ENCODE measurements at places on chromosomes 13 and 19.
A peak's percentile ranks its signal among the peaks of the same experiment; 100 is the strongest.

GRCh38 chr19:11196406-11197287 is 698 bp downstream of the KANK2 start:
- no peak for DNase-seq

- DNase-seq: no peak
Measured at GRCh38 chr13:36131931-36132297, 732 bp upstream of the DCLK1 start.

DNA sequence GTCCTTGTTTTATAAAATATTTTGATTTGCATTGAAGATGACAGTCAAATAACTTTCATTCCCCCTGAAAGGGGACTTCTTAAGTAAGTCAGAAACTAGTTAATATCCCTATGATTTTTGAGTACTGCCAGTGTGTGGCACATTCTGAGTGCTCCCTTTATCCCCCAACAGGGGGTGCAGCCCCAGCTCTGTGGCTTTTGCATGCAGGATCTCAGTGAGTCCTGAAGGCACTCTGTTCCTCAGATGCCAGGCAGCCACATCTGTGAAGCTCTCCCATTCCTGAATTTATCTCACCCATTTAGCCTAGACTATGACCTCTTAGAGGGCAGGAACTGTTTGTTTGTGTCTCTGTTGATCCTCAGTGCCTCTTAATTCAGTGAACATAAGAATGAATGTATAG is 123.1 kb downstream of the CDK8 start:
- DNase-seq: no peak

DNA sequence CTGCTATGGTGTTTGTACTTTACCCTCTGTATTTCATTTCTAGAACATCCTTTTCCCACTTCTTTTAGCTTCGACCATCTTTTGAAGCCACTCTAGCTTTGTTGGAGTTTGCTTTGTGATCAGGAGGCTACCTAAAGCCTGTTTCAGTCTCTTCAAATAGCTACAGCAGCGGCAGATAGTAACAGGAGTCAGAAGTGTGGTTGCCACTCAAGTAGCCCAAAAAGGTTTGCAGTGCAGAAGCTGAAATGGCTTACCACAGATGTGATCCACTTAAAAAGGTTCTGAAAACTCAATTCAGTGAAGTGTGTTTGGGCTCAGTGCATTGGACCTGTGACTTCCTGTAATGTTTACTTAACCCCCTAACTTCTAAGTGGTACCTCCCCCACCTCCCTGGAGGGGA is 26.2 kb downstream of the WASF3 start:
- DNase-seq: no peak

GRCh38 chr13:67147342-67148133 is 82.6 kb downstream of the PCDH9 start:
- DNase-seq: no peak

DNA sequence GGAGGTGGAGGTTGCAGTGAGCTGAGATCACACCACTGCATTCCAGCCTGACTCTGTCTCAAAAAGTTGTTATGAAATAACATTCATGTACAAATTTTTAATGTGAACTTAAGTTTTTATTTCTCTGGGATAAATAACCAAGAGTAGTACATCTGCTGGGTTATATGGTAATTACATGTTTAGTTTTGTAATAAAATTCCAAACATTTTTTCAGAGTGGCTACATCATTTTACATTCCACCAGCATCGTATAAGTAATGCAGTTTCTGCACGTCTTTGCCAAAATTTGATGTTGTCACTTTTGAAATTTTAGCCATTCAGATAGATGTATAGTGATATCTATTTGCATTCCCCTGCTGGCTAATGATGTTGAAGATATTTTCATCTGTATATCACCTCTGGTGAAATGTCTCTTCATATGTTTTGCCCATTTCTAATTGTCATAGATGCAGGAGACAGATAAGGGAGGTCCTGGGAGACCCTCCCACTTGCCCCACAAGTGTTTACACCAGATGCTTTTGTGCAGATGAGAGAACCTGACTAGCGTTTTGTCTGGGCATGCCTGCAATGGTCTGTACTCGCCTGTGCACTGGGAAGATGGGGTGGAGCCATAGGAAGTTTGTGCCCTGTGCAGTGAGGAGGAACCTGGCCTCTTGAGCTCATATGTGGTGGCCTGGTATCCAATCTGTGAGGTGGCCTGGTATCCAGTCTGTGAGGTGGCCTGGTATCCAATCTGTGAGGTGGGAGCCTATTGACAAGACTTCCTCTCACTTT is 12.7 kb upstream of the KBTBD6 start:
- DNase-seq: no peak

DNA sequence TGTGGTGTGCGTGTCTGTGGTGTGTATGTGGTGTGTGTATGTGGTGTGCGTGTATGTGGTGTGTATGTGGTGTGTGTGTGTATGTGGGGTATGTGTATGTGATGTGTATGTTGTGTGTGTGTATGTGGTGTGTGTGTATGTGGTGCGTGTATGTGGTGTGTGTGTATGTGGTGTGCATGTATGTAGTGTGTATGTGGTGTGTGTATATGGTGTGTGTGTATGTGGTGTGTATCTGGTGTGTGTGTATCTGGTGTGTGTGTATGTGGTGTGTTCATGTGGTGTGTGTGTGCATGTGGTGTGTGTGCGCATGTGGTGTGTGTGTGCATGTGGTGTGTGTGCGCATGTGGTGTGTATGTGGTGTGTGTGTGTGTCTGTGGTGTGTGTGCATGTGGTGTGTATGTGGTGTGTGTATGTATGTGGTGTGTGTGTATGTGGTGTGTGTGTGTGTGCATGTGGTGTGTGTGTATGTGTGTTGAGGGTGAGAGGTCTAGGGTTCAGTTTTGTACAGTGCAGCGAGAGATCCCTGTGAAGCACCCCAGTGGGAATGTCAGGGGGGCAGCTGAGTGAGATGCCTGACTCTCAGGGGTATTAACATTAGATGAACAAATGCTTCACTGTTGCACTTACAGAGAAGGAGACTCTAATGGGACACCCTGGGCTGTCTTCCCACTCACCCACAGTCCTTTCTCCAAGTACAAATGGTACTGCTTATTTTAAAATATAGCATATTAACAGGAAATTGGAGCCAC is 61.3 kb upstream of the MEDAG start:
- DNase-seq: no peak

DNA sequence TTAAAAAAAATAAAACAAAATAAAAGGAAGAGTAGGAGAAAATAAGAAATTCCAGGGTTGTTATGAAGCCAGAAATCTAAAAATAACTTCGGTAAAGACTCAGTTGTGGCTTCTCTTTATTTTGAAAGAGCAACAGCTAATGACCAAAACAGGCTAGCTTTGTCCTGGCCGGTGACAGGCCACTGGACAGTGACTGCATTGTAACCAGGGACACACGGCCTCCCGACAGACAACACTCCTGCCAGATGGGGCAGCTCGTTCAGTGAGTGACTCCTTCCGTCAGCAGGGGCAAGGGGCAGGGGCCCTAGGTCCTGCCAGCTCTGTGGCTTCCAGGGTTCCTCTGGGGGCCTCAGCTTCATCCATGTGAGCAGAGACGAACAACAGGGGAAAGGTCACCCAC is 173.4 kb downstream of the KATNAL1 start:
- no peak for DNase-seq

DNA sequence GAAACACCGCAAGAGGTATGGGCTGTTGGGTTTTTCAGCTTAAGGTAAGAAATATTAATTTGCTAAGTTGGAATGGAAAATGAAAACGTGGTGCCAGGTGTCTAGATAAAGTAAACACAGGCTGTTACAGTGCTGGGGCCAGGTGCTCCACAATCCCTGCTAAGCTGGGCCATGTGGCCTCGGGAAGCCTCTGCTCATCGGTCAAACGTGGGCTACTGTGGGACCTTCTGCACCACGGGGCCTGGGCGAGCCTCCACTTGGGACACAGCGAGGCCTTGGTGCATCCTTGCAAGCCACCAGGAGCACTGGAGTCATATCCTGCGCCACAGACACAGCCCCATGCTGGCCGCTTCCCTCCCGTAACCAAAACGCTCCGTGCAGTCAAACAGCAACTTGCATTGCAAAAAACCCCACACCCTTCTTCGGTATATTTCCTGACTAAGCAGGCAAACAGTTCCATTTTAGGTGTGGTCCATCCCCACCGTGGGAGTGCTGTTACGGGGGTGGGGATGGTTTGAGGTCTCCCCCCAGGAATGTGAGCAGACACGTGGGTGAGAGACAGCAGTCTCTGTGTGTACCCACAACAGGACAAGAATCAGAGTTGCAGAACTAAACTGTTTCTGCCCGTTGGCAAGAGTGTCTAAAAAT is 96.3 kb upstream of the SOX1 start:
- no peak for DNase-seq

- DNase-seq: no peak
Measured at GRCh38 chr13:35914662-35915061, 216.5 kb downstream of the DCLK1 start.

GRCh38 chr13:48644141-48644540 is 9.6 kb upstream of the CYSLTR2 start:
- DNase-seq: no peak

DNA sequence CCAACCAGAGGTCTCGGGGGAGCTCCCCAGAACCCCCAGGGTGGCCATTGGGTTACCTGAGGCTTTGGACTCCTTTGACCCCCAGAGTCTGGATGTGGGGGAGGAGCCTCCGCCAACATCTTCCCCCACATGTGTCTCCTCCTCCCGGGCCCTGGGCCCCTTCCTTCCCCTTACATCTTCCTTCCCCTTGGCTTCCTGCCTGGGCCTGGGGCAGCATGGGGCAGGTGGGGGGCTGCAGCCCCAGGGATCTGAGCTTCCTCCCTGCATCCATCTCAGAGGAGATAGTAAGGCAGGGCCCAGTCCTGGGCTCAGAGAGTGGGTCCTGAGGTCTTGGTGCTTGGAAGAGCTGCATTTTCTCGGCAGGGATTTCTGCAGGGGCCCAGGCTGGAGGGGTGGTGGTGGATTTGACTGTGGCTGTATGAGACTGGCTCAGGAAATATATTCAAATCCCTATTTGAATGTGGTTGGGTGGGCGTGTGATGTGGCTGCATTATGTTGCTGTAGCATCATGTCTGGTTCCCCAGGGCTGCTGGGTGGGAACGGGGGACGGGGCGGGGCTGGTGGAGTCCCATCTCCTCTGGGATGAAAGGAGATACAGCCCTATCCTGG is 919 bp downstream of the VAV1 start:
- DNase-seq: no peak

DNA sequence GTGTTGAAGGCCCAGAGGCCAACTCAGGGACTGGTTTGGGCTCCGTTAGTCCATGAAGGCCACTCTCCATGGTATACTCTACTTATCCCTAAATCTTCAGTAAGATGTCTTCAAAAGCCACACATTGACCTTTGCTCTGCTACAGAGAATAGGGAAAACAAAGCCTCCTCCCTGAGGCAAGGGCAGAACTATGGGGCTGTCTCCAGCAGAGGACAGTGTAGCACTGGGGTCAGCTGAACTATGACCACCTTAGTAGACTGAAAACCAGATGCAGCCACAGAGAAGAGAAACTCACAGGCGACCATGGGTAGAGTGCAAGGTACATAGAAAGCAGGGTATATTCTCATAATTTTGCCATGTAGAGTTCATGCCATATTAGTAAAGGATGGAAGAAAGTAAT is 587.4 kb downstream of the LMO7 start:
- DNase-seq: no peak

DNA sequence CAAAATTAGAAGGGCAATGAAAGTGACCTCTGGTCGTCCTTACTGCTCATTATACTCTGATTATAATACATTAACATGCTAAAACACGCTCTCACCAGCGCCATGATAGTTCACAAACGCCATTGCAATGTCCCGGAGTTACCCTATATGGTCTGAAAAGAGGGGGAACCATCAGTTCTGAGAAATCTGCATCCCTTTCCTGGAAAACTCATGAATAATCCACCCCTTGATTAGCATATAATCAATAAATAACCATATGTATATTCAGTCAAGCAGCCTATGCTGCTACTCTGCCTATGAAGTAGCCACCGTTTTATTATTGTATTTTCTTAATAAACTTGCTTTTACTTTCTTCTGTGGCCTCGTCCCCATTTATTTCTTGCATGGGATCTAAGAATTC is 24.6 kb upstream of the SLITRK6 start:
- DNase-seq: no peak

GRCh38 chr13:105928048-105928447 is 607.4 kb downstream of the EFNB2 start:
- DNase-seq: no peak

- no peak for DNase-seq
Measured at GRCh38 chr13:108470921-108471320, 158.5 kb upstream of the MYO16 start.

GRCh38 chr19:12364391-12365235 is 870 bp downstream of the ZNF442 start:
- no peak for DNase-seq

DNA sequence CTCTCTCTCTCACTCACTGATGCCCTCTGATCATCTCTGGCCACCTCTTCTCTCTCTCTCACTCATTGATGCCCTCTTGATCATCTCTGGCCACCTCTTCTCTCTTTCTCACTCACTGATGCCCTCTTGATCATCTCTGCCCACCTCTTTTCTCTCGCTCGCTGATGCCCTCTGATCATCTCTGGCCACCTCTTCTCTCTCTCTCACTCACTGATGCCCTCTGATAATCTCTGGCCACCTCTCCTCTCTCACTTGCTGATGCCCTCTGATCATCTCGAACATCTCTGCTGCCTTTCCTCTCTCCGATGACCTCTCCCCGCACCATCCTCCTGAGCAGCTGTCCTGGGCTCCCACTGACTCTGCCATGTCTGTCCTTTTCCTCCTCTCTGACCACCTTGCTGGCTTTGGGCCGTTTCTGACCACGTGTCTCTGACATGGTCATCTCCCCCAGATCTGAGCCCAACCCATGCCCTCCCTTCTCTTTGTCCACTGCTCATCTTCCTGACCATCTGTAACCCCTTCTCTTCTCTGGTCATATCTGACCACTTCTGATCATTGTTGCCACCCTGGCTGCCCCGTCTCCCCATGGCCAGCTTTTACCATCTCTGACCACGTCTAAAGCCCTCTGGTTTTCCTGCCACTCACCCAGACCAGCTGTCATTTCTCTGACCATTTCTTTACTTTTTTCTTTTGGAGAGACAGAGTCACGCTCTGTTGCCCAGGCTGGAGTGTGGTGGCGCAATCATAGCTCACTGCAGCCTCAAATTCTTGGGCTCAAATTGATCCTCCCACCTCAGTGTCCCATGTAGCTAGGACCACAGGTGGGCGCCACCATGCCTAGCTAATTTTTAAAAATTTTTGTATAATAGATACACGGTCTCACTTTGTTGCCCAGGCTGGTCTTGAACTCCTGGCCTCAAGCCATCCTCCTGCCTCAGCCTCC is 2.4 kb downstream of the LRFN3 start:
- DNase-seq: no peak

DNA sequence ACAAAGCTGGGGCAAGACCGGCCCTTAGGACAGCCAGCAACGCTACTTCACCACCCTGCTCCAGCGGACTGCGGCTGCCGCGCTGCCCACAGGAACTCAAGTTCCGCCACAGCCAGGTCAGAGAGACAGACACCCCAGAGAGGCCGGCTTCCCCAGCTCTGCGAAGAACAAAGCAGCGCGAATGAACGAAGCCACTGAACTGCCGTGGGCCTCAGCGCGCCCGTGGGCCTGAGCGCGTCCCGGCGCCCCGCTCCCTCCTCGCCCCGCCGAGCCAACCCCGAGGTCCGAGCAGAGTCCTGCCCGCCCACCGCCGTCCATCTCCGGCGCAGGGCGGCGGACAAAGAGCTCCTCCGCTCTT is 158.4 kb downstream of the RNF17 start:
- peak; percentile 8 for DNase-seq

GRCh38 chr13:64855506-64855905 is 2374.6 kb downstream of the PCDH9 start:
- DNase-seq: no peak

- DNase-seq: peak; percentile 80
Measured at GRCh38 chr19:510606-511100, 3.4 kb downstream of the TPGS1 start.
